Memory B cell (primary cell): ENCODE measurements at places on chromosomes 6 and 20.

DNA sequence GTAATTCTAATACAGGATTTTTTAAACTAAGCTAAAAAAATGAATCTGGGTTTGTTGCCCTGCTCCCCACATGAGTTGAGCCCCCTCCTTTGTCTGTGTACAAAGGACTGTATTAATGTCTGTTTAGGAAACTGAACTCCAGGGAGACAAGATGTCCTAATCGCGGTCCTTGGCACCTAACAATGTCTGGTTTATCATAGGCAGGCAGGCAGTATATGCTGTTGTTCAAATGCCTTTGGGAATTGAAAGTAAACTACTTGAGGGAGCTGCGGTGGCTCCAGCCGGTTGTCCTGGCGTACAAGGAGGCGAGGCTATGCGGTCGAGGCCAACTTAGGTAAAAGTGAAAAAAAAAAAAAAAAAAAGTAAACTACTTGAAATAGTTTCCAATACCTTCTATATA is 98.5 kb downstream of the TULP4 start:
- DNase-seq: no peak

GRCh38 chr6:149028767-149029405 is 282.1 kb downstream of the UST start:
- peak; percentile 77 for DNase-seq

DNA sequence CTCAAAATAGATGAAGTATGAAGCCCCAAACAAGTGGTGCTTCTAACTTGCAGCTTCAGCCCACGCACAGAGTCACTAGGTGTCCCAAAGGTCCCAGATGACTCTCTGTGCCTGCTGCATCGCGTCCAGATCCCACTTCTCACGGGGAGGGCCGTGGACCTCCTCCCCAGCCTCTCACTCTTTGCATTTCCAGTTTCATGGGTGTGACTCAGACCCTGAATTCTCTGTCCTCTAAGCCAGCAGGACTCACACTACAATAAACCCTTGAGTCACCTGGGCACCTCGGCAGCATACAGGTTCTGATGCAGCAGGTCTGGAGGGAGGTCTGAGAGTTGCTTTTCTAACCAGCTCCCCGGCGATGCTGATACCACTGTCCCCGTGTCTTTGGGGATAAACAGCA is 114.0 kb upstream of the RIN2 start:
- DNase-seq: no peak

- DNase-seq: no peak
Measured at GRCh38 chr6:130371921-130372420, 6.2 kb downstream of the TMEM200A start.

DNA sequence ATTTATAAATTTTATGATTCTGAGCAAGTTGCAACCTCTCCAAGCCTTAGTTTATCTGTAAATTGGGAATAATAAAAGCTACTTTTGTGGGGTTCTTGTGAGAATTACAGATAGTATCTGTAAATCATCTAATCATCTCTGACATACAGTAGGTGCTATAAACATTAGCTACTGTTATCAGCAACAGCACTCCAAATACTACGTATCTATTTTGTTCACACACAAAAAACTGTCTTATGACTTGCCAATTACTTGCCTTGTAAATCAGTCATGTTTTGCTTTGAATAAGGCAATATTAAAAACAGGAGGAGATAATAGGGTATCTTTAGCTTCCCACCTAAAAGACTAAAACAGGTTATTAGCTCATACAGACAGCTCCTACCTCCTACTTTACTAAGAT is 36.7 kb downstream of the DTNBP1 start:
- DNase-seq: no peak

- no peak for DNase-seq
Measured at GRCh38 chr20:57650266-57650665, 30.0 kb upstream of the ZBP1 start.

DNA sequence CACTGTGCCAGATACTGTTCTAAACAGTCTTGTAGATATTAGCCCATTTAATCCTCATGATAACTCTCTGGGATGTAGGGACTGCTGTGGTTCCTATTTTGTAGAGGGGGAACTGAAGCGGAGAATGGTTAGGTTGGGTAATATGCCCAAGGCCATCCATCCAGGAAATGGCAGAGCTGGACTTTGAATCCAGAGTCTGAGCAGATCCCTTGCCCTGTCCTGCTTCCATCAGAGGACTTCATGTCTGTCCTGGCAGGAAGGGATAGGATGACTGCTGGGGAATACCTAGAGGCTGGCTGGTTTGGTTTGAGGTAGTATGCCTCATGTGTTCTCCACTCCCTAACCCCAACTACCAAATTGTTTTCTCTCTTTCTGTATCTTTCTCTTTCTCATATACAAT is 44.6 kb downstream of the SAMD5 start:
- no peak for DNase-seq

DNA sequence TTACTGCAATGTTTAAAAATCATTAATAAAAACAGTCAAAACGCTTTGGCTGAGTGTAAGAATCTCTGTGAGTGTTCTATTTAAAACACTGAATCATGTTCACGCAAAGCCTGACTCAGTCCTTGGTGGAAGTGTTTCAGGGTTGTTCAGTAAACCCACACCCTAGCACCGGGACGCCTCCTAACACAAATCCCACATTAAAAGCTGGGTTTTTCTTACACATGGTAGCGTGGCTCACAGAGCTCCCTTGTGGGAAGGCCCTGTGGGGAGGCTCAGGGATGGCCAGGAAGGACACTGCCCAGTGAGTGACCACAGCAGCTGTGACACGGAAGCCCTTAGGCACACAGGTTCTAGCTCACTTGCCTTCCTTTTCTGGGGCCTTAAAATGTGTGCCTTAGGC is 80.2 kb downstream of the GMPR start:
- no peak for DNase-seq
